ENCODE measurements at places on chromosomes 1 and 21.

DNA sequence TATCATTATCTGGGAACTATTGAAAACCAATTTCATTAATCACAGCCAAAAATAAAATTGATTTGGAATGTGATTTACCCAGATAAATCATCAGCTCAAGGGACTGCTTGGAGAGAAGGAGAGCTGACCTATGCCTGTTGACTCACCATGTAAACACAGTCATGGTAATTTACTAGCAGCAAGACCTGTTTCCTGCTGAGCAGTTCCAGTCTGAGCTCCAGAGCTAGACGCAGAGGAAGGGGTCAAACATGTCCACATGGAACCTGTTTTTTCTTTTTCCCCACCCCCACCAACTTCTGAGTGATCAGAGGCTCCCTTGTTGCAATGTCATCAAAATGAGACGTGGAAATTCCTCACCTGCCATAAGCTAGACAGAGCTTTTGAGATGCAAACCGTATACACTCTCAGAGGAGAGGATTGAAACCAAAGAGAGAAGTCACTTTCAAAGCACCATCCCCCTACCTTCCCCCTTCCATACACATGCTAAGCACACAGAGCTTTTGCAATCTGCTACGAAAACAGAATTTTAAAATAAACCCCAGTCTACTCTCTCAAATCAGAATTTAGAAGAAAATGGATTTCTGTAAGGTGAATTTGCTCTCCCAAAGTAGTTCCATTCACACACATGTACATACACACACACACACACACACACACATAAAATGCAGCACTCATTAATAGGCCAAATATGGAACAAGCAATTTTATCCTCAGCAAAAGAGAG, 55.9 kb upstream of the PTGFRN start:
- DNase-seq = peak; percentile 67

GRCh38 chr1:198151688-198152087, 5.1 kb upstream of the NEK7 start:
- DNase-seq = no peak

DNA sequence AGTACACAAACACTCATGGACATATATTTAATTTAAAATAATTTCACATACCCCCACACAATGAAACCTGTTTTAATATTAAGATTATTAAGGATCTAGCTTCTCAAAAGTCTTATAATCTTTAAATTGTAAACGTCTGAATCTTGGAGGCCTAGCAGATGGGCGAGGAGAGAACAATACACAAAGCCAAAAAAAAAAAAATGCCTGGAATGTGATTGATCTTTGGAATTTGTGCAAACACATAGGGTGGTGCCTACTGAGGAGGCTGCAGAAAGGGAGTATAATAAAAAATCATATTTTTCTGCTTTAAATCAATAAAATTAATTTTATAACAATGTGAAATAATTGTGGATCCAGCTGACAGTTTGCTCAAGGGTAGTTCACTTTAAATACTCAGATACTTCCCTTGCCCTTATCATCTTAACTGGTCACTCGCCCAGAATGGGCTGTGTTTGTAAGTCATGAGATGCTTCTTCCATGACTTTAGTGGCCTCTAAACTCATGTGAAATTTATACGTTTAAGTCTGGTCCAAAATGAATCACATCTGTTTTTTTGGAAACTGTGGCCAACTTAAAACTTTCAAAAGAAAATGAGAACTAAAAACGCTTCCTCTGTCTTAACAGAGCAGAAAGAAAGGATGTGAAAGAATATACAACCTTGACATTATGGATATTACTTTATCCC, 802.8 kb upstream of the CXADR start:
- no peak for DNase-seq

GRCh38 chr21:37204580-37204979, 62.6 kb downstream of the VPS26C start:
- no peak for DNase-seq

DNA sequence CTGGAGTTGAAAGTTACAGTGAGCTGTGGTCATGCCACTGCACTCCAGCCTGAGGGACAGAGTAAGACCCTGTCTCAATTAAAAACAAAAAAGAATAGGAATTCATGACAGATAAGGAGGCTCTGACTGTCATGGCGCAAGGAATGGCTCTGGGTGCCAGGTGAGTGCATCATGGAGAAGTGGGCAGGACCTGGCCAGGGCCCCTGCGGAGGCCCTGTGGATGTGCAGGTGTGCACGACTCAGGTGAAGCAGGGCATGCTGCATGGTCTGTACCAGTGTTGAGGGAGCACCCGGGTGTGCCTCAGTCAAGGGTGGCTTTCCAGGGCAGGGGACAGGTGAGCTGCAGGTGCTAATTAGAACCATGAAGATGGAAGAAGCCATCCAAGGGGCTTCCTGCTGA, 14.0 kb downstream of the SLC1A7 start:
- no peak for DNase-seq

- no peak for DNase-seq
Observed at GRCh38 chr1:160652924-160653619, 6.2 kb upstream of the SLAMF1 start.

DNA sequence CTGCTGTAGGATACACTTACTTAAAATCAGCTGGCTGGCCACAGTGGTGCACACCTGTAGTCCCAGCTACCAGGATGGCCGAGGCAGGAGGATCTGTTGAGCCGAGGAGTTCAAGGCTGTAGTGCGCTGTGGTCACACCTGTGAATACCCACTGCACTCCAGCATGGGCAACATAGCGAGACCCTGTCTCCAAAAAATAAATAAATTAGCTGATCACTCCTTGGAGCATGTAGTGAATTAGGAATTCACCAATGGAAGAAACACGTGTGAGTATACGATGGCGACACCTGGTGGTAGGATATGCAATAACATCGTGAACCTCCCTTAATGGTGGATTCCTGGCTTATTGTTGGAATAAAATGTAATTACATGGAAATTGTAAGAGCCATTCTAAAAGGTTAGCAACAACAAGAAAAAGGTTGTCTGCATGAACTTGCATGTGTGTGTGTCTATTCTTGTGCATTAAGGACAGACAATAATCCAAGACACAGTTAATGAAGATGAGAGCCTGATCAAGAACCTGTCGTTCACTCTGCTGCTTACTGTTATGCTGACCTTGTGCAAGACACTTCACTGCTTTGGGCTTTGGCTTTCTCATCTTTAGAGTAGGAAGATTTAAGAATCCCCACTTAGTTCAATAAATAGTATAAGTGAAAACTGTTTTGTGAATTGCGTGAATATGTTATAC, 38.6 kb upstream of the COX20 start:
- no peak for DNase-seq

DNA sequence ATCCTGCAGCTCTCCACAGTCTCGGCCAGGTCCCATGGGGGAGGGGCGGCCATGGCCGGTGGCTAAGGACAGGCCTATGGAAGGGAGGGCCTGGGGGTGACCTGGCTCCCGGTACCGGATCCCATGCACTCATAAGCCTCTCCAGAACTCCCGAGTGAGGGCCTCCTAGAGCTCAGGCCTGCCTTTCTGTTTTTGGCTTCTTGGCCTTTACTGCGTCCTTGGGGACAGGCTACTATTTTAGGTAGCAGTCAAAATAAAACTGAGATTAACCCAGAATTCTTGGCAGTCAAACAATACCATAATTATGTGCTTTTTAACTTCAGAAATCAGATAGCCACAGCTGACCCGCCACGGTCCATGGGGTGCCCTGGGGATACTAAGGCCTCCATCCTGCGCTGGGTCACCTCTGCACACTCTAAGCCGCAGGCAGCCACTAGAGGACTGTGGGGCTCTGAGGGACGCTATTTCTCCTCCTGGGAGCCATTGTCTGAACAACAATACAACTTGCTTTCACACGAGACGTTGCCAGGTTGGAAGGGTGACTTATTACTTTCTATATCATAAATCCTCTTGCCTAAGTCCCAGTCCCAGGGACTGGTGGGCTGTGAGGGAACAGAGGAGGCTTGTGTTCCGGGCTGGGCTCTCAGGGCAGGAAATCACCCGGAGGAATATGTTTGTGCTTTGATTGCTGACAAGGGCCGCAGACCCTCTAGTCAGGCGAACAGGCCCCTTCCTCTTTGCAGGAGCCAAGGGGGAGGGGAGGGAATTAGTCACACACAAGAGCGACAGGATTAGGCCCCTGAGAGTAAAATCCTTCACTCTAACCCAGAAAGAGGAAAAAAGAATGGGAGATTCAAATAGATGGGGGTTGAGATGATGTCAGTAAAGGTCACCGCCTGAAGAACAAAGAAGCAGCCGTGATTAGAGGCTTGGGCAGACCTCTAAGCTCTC, 40.7 kb upstream of the BCAR3 start:
- DNase-seq = no peak

GRCh38 chr1:178037510-178038253, 56.2 kb upstream of the RASAL2 start:
- DNase-seq = peak; percentile 74

GRCh38 chr1:46218443-46218842, 15.3 kb downstream of the LURAP1 start:
- no peak for DNase-seq

- no peak for DNase-seq
Observed at GRCh38 chr1:36232212-36233095, 8.2 kb downstream of the THRAP3 start.

DNA sequence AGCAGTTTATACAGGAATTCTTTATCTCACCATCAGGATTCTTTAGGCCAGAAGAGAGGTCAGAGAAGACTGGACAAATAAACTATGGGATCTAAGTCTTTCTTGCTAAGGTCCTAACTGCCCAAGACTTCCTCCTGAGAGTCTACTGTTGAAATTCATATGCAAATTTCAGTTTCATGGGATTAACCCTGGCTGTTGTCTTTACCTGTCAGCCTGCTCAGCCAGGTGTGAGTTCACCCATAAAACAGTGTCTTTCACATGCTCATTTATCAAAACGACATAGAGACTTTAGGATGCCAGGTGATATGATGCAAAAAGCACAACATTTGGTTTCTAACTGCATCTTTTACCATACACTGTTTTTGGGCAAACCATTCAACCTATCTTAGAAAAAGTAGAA, 211.0 kb downstream of the PDE4B start:
- no peak for DNase-seq

- DNase-seq = no peak
Observed at GRCh38 chr1:36731226-36732014, 248.7 kb upstream of the CSF3R start.

- DNase-seq = no peak
Observed at GRCh38 chr1:208542309-208542708, 298.1 kb upstream of the PLXNA2 start.

GRCh38 chr1:163315773-163316374, 5.9 kb upstream of the NUF2 start:
- no peak for DNase-seq

GRCh38 chr21:14376854-14377253, 6.1 kb downstream of the HSPA13 start:
- no peak for DNase-seq

GRCh38 chr21:15631342-15631741, 98.4 kb upstream of the USP25 start:
- peak; percentile 18 for DNase-seq

GRCh38 chr1:54139711-54140110, 13.1 kb downstream of the CDCP2 start:
- no peak for DNase-seq

DNA sequence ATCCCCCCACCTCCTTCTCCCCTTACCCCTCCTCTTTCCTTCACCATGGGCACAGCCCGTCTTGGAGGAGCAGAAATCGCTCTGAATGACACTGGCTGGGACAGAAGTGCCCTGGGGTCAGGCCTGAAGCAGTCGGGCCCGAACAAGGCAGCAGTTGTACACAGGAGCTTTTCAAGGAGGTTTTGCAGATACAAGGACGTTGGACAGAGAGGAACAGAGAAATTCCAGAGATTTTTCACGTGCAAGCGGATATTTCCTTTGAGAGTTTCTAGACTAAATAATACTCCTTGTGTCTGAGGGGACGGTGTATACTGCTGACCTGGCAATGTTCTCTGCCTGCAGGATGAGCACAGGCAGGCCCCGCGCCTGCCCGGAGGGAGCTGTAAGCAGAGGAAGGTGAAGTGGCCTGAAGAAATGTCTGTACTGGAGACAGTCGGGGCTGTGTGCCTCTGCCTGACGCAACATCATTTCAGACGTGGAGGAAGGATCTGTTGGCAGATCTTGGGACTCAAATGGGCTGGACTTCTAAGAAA, 95.3 kb upstream of the SLC25A33 start:
- no peak for DNase-seq

DNA sequence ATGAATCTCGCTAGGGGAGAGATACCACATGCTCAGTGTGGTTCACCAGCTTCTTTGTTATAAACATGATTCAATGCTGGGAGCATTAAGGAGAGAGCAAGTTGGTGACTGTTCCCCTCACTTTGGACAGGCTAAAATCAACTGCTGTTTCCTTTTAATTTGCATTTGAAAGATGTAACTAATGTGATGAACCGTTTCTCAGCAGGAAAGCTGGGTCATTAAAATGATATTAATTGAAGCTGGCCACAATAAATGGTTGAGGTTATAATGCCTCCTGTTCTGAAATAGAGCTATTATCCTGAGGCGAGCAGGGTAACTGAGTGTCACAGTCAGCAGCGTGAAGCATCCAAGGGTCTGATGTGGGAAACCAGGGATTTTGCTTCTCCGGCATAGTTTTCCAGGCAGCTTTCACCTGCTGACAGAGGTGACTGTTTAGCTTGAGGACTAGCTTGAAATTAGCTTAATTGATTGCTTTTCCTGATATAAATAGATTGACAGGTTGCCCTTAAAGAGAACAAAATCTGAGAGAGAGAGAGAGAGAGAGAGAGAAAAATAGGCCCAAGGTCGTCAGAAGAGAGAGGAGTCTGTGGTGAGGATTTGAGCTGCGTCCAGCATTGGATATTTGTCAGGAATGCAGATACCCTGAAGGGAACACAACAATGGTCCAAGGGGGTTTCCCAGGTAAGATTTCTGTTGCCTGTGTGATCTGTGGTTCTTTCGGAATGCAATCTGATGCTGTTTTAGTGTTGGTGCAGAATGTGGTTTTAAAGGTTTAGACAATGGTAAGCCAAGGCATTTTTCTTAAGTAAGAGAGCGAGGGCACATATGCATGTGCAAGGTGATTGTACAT, 209.7 kb downstream of the PATJ start:
- DNase-seq = no peak

DNA sequence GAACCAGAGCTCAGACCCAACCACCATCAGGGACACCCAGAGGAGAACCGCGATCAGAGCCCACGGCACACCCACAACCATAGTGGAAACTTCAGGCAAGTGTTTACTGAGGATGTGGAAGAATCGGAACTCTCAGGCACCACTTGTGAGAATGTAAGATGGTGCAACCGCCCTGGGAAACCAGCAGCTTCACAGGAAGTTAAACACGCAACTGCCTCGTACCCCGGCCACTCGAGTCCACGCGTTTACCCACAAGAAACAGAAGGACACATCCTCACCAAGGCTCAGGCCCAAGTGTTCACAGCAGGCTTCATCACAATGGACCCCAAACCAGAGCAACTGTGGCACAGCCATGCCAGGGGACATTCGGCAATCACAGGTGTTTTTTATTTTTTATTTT, 51.4 kb upstream of the COL6A2 start:
- DNase-seq = no peak

DNA sequence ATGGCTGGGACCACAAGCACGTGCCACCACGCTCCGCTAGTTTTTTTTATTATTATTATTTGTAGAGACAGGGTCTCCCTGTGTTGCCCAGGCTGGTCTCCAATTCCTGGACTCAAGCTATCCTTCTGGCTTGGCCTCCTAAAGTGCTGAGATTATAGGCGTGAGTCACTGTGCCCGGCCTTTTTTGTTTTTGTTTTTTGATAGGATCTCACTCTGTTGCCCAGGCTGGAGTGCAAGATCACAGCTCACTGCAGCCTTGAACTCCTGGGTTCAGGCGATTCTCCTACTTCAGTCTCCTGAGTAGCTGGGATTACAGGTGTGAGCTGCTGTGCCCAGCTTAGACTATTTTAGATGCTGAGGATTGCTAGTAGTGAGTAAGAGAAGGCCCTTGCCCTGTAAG, 11.8 kb upstream of the RNF11 start:
- no peak for DNase-seq

- DNase-seq = no peak
Observed at GRCh38 chr1:232319518-232320210, 310.3 kb downstream of the SIPA1L2 start.
